Activated CD4-positive, alpha-beta T cell treated with anti-CD3 and anti-CD28 coated beads, Interleukin-2, Interleukin-6, amounts not matched to agents 100 ng/mL and 50 ng/mL, durations not matched to agents 16 hours and 8 hours (primary cell): ENCODE measurements at places on chromosomes 5 and 9.
A peak's percentile ranks its signal among the peaks of the same experiment; 100 is the strongest.

- no peak for DNase-seq
These were observed 160.2 kb downstream of the SH3GL2 start for GRCh38 chr9:17739022-17739421.

GRCh38 chr9:98657897-98658296, 50.8 kb downstream of the GABBR2 start:
- DNase-seq = no peak

DNA sequence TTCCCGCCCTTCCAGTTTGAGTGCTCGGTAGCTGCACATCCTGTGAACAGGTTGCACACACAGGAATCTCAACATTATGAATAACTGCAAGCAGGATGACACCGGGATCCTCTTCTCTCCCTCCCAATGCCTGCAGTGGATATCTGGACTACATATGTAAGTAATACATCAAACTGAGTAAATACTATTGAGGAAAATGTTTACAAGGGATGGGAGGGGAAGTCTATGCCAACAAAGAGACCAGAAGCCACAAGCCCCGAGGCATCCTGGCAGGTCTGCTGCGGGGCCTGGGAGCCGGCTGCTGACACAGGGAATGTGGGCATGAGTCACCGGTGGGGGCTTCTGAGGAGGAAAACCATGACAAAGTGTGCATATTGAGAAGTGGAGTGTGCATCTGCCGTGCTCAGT, 8.6 kb upstream of the ANKRD33B start:
- DNase-seq = no peak

- peak; percentile 9 for DNase-seq
These were observed 639 bp downstream of the INVS start for GRCh38 chr9:100099722-100100042.

DNA sequence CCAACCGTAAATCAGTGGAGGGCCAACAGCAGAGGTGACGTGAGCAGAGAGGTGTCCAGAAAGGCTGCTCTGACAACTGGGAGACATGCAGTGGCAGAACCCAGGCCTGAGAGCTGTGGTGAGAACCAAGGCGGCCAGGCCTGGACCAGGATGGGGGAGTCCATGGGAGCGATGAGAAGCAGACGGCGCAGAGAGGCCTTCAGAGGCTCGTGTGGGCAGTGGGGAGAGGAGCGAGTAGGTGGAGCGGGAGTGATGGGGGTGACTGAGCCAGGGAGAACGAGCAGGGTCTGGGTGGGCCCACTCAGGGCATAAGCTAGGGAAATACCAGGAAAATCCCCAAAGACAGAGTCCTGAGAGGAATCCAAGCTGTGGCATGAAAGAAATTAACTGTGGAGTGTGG, 7.9 kb upstream of the IL3 start:
- no peak for DNase-seq

DNA sequence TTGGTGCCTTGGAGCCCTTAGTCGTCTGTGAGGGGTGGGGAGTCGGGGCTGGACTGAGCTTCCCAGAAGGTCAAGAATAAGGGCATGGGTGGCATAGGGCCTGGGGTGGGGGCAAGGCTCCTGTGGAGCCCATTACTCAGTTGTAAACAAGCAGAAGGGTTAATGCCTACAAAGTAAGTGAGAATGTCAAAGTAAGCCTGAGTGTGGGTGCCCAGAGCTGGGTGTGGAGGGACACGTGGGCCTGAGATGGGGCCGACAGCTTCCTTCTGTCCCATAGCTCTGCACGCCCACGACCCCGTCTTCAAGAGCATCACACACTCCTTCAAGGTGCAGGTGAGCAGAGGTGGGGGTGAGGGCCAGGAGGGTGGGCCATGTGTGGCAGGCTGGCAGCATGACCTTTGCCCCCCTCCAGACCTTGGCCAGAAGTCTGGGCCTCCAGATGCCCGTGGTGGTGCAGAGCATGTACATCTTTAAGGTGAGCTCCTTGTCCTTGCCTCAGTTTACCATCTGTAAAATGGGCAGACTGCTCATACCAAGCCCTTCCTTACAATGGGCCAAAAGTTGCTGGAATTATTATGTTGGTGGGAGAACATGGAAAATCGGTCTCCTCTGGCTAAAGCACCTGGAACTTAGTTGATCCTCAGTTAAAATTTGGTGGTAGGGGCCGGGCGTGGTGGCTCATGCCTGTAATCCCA, 11.1 kb downstream of the DOLK start:
- DNase-seq = no peak

GRCh38 chr5:138605254-138605972, 30.2 kb upstream of the HSPA9 start:
- no peak for DNase-seq

DNA sequence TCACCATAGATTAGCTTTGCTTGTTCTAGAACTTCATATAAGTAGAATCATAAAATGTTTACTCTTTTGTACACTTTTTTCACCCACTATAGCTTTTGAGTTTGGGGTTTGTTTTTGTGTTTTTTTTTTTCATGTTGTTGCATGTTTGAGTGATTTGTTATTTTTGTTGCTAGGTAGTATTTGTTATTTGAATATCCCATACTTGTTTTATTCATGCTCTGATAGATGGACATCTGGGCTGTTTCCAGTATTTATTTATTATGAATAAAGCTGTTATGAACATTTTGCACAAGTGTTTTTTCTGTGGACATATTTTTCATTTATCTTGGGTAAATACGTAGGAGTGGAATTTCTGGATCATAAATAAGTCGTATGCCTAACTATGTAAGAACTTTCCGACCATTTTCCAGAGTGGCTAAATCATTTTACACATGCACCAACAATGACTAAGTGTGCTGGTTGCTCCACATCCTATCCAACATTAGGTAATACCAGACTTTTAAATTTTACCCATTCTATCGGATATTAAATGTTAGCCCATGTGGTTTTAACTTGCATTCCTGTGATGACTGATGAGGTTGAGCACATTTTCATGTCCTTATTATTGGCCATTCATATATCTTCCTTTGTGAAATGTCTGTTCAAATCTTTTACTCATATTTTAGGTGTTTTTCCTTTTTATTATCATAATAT, 69.1 kb upstream of the NR4A3 start:
- no peak for DNase-seq

DNA sequence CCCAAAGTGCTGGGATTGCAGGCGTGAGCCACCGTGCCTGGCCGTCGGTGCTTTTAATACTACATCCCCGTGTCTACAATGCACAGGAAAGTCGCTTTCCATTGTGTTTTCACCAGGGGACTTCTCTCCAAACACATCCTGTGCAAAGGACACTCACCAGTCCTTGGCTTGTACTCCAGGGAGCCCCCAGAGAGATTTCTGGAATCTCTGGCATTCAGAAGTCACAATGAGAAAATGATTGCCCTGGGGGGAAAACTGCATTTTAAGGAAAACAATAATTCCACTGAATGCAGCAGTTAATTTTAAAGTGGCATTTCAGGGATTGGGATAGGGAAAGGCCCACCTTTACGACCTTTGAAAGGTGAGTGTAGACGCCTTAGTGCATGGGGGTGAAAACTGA, 112.0 kb downstream of the ADAMTS16 start:
- DNase-seq = no peak

GRCh38 chr9:72134801-72135200, 14.4 kb upstream of the GDA start:
- no peak for DNase-seq

GRCh38 chr5:132782101-132782500, 5.1 kb upstream of the SEPTIN8 start:
- DNase-seq = no peak

DNA sequence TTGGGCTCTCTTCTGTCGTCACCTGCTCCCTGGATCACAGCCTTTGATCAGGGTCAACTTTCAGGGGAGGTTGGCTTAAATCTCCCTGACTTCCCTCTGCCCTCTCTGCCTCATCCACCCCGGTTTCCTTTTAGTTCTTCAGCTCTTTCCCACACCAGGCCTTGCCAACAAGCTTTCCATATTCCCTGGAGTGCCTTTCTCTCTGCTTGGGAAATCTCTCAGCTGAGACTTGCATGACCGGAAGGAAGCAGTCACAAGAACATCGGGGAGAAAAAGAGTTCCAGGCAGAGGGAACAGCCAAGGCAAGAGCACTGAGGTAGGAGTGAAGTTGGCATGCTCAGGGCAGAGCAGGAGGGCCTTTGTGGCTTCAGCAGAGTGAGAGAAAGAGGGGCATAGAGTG, 88.4 kb upstream of the HSPA9 start:
- DNase-seq = no peak

- DNase-seq = no peak
These were observed 48.8 kb upstream of the CD180 start for GRCh38 chr5:67245259-67245846.

DNA sequence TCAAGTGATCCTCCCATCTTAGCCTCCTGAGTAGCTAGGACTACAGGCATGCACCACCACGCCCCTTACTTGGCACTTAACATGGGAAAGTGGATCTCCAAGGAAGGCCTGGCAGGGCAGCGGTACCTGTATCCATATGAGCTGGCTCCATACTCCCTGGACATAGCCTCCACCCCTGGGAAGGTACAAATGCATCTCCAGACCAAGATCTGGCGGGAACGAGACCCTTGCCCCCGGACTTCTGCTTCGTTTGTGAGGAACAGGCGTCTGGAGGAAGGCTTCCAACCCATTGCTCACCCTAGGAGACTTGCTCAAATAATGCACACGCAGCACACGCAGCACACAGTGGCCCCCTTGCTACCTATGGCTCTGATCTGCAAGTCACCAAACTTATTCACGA, 55.2 kb downstream of the CRB2 start:
- no peak for DNase-seq

DNA sequence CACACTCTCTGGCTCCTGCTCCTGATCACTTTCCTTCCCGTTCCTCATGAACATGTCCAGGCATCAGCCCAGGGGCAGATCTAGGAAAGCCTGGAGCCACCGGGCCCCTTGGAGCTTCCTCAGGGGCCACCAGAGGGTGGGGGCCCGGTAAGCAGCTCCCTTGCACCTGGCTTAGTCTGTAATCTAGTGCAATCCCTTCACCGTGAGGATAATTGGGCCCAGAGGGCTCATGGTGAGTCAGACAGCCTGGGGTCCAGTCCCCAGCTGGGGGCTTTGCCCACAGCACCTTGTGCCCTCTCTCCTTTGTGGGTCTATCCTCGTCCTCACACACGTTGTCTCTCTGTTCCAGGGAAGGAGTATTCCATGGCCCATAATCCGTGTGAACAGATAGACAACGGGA, 10.4 kb upstream of the ALDH1B1 start:
- no peak for DNase-seq

- no peak for DNase-seq
These were observed 165.3 kb downstream of the ERCC6L2 start for GRCh38 chr9:96040591-96041461.

- DNase-seq = no peak
These were observed 11.9 kb upstream of the DDX41 start for GRCh38 chr5:177528631-177529030.

DNA sequence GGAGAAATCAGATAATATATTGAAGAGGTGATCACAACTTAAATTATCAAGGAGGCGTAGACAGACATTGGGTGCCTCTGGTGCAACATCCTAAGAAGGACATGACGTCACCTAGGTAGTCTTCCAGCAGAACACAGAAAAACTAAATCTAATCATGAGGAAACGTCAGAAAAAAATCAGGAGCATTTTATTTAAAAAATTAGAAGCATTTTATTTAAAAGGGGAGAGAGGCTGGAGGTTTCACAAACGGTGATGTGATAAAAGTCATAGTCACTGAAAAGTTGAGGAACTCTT, 254.6 kb downstream of the TMEM167A start:
- no peak for DNase-seq

DNA sequence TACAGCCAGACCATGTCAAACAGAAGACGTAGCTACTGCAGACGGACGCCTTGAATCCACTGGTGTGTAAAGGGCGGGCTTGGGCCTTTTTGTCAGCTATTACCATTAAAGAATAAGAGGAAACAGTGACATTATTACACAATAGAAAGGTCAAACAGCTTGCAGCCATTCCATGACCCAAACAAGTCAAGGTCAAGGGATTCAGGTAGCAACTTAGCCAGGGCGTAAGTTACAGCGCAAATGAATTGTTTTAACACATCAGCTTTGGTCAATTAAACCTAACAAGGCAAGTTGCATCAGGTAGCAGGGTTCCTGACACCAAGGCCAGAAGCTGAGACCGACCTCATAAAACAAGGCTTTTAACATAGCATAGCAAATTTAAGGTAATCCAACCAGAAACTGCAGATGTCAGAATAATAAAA, 15.3 kb downstream of the NFIB start:
- no peak for DNase-seq

GRCh38 chr9:135662758-135663450, at the start of gene LCN9:
Gene LCN9 (plus strand): TSS chr9:135663309. CDS start chr9:135663322, 13 bp downstream.
- no peak for DNase-seq

GRCh38 chr9:127535834-127536233, 76.2 kb upstream of the STXBP1 start:
- no peak for DNase-seq

- no peak for DNase-seq
These were observed 232.8 kb upstream of the ZNF608 start for GRCh38 chr5:124979251-124979650.

DNA sequence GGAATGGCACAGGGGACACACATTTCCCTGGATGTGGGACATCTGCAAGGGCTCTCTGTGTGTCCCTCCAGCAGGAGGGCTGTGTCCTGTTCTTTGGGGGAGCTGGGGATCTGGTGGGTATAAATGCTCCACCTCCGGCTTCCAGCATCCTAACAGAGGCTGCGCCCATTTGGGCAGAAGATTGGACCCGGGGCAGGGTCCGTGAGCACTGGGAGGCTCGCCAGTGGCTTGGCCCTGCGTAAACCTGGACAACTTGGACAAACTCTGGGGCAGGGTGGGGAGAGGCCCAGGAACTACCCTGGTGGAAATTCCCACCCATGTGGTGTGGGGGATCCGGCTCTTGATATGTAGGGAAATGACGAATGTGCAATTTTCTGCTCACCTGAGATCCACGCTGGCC, 80.9 kb downstream of the GADD45G start:
- DNase-seq = no peak

DNA sequence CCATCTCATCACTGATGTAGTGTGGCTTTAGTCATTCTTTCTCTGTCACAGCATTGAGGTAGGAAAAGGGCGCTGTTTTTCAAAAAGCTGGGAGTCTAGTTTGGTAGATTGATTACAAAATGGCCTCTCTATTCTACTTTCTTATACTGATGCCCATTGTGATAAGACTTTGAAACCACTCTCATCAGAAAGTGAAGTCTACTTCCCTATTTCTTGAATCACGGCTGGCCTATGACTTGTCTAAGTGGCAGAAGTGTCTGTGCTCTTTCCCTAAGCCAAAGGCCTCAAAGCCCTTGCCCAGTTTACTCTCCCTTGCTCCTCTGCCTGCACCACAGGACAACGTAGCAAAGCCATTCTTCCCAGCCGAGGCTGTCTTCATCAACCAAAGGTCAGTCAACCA, 83.0 kb upstream of the IL33 start:
- DNase-seq = no peak

GRCh38 chr5:36041537-36041845, 25.2 kb downstream of the UGT3A2 start:
- no peak for DNase-seq

DNA sequence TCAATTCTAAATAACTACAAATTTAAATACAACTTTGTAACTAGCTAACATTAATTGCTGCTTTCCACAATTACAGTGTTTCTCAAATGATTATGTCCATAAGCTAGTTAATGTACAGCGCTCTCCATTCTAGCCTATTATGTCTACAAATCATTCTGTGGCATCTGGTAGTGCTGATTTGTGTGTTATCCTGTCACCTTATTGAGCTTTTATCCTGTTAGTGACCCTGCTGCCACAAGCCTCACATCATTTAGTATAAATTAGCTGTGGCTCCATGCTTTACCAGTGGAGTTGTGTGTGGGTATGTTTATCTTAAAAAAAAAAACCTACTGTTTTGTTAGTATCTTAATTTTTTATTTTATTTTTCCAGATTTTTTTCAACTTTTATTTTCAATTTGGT, 112.6 kb upstream of the PJA2 start:
- DNase-seq = no peak
